ENCODE measurements at places on chromosomes 5 and 9.

DNA sequence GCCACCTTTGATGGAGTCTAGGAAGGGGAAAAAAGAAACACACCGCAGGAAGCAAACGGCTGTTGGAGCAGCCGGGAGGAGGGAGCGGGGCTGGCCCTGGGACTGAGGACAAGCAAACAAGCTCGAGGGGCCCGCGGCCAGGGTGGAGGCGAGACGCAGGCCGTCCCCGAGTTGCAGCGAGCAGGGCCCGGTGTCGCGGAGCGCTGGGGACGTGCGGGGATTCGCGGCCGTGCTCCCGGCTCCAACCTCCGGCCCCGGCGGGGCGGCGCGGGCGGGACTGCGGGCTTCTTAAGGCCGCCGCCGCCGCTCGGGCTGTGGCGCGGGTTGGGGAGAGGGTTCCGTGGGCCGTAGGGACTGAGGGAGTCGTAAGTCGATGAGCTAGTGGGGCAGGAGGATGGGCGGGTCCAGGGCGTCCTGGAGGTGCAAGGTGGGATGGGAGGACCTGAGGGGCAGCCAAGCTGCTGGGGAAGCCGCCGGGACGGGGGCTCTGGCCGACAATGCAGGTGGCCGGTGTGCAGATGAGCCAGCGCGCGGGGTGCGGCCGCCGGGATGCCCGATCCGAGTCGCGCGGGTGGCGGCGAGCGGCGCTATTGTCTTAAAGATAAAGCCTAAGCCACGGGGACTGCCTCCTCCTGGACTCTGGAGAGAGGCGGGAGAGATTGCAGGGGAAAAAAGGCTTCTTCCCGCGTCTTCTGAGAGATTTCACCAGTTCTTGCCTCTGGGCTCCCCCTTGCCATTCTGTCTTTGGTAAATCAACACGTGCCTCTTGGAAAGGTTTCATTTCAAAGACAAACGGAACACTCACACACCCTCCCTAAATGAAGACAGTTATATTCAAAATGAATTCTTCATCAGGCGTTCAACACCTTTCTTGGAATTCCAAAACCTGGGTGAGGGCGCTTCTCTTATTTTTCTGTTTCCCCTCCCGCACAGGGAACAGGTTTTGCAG lies 1.6 kb upstream of the HAPLN1 start:
- DNase-seq = peak; percentile 76

DNA sequence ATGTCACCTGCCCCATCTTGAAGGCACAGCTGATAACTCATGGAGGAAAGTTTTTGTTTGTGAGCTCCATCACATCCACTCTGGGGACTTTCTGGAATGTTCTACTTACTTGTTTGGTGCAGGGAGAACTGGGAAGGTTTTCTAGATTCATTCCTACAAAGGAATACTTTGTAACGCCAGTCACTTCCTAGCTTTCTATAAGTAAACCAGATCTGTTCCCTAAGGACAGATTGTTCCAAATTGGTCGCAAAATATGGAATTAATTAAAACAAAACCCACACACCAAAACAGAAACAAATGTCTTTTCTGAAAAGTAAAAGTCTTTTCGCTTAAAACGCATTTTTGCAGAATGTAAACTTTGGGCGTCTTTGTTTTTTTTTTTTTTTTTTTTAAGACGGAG lies 167.6 kb downstream of the PDZD2 start:
- no peak for DNase-seq

DNA sequence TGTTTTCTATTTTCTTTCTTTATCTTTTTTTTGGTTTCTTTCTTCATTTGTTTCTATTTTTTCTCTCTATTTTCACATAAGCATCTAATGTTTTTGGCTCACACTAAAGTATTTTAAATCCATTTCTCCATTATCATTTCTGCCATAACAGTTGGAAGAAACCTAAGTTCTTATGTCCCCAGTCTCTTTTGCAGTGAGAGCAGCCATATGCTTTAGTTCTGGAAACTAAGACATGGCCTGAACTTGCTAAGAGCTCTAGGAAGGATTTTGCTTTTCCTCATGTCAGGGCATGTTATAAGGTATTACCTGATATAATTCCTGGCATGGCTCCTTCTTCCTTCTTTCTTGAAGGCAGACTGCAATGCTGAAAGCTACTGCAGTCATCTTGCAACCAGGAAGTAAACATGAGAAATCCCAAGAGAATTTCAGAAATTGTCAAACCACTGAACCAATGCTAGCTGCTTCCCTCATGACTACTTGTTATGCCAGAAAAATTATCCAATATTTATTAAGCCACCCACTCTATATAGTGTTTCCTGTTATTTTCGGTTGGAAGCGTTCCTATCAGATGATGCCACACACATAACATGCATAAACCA lies 171.1 kb downstream of the TAF11L14 start:
- no peak for DNase-seq

GRCh38 chr5:42878041-42878440 lies 66.3 kb upstream of the SELENOP start:
- no peak for DNase-seq

DNA sequence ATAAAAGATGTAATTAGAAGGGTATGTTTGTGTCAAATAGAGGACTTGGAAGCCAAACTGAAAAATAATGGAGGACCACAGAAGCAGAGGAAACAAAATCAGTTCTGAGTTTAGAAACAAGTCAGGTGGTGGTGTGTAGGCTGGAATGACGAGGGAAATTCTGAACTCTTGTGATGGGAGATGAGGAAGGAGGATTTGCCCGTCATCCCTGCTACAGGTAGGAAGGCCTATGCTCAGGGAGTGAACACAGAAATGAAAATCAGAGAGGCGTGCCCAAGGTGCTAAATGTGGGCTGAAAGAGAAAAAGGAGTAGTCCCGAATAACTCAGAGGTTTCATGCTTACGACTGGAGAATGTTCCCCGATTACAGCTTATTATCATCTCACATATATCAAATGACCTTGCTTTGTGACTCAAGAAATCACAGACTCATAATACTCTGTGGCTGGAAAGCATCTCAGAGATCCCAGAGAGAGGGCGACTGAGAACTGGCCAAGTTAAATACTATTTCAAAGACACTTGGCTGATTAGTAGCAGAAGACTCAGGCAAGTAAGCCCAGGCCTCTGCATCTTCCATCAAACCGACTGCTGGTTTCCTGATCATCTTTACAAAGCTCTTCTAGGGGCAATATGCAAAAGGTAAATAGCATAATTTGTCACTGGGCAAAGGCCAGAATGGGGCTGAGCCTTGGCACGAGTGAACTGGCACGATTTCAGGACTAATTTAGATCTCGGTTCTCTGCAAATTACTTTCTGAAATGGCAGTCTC lies 126.0 kb downstream of the SUSD1 start:
- DNase-seq = no peak

GRCh38 chr5:181190711-181191525 lies 14.1 kb downstream of the TRIM7 start:
- no peak for DNase-seq

DNA sequence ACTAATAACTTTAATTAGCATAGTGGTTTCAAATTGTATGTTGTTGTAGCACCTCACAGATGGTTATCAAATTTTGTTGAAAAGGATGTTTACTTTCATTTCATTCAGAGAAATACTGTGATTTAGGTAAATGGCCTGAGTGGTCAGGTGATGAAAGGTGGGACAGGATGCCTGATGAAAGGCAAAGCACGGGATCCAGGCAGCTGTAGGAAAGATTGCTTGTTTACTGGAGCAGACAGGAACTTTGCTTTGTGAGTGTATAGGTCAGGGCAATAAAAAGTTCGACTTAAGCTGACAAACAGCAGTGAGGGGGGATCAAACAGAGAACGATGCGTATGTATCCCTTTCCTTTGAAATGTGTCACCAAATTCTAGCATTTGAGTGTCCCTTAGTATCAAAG lies 19.0 kb downstream of the KIAA1958 start:
- no peak for DNase-seq

DNA sequence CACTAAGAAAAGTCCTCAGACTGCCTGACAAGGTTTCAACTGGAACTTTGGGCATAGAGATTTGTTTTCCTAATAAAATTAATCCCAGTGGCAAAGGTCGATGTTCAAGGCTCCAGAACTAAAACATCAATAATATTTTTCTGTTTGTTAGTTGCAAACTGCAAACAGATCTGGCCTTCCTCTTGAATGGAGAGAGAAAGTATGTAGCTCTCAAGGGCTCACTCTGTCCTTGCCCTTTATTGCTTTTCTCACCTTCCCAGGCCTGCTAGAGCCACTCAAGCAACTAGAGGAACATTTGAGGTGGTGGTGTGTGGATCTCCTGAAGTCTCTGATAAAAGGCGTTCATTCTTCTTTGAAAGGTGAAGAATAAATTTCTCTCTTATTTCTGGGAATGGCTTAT lies 16.6 kb downstream of the ALDH1A1 start:
- no peak for DNase-seq
